ENCODE measurements at places on chromosomes 1 and 21. TPM values are rescaled to one million over a fixed set of nuclear protein-coding genes. Genes with fewer than 3 reads are reported as not detected.
A peak's percentile ranks its signal among the peaks of the same experiment; 100 is the strongest.

The LDLRAD1 gene
- not detected for total RNA-seq

The LCE3E gene
- total RNA-seq: not detected

The ACOT11 gene
- total RNA-seq: 0.99 TPM

The KRTAP27-1 gene
- not detected for total RNA-seq

The TRIM58 gene
- total RNA-seq: not detected

The VWA5B1 gene
- total RNA-seq: not detected

The CFHR4 gene
- total RNA-seq: not detected

The LIN9 gene
- total RNA-seq: 9.6 TPM

The CLCNKB gene
- not detected for total RNA-seq

The GJA8 gene
- not detected for total RNA-seq

The PLD5 gene
- total RNA-seq: not detected

The RIMKLA gene
- total RNA-seq: 3.2 TPM

DNA sequence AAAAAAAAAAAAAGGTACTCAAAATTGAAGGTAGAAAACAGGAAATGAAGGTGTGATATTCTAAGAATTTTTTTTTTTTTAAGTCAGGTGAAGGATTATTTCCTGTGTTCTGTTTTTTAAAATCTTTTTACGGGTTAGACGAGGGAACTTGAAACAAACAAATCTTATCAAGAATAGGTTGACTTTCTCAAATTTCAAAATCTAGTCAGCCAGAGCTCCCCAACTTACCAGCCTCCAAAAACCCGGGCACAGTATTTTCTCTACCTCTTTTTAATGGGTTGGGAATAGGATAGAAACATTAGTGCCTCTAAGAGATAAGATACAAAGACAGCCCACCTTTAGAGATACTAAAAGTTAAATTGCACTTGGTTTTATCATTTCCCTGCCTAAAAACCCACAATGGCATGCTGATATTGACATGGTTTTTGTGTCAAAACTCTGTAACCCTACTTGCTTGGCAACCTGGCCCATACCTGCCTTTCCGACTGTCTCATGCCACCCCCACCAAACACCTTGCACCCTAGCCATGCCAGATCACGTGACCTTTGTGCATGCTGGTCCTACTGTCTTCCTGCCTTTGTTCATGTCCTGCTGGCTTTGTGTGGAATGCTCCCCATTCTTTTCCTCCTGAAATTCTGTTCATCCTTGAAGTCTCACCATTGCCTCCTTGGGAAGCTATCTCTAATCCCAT lies 4.2 kb downstream of the RCAN3 start:
- H3K4me3 ChIP-seq: peak overlapping the region; percentile 57
- no peaks in the 10 kb centered on the region for H3K27me3 ChIP-seq
- peaks cover 67% of the 10 kb centered on the region for H3K4me1 ChIP-seq
- peaks cover 44% of the 10 kb centered on the region for H3K36me3 ChIP-seq

- no peaks in the 10 kb centered on the region for H3K36me3 ChIP-seq
- no peaks in the 10 kb centered on the region for H3K4me1 ChIP-seq
- H3K27ac ChIP-seq: no peak overlapping the region
- no peak for DNase-seq
- H3K27me3 ChIP-seq: no peaks in the 10 kb centered on the region
Observed at GRCh38 chr1:204114606-204115005, 37.2 kb downstream of the ETNK2 start.

GRCh38 chr1:156492013-156492590 lies 8.5 kb downstream of the MEF2D start:
- H3K27me3 ChIP-seq: no peaks in the 10 kb centered on the region
- DNase-seq: no peak
- H3K4me1 ChIP-seq: peaks cover 98% of the 10 kb centered on the region
- H3K36me3 ChIP-seq: peaks cover 1% of the 10 kb centered on the region

DNA sequence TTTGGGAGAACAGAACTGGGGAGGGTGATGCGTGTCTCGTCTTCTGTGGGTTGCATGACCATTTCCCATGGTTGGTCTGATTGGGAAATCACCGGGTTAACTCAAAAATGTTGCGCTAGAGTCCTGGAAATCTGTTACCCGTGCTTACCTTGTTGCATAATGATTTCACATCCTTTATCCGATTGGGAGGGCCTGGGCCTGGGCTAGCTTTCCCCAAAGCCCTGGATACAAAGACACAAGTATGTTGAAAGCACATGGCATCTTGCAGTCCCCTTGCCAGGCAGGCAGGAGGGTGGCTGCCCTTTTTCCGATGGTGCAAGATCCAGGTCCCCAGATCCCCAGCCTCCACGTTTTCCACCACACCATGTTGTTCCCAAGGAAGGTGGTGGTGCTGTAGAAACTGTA lies 582 bp downstream of the TRPM2 start:
- H3K36me3 ChIP-seq: no peaks in the 10 kb centered on the region
- peaks cover 38% of the 10 kb centered on the region for H3K4me1 ChIP-seq
- H3K27me3 ChIP-seq: peaks cover 10% of the 10 kb centered on the region
- DNase-seq: no peak

DNA sequence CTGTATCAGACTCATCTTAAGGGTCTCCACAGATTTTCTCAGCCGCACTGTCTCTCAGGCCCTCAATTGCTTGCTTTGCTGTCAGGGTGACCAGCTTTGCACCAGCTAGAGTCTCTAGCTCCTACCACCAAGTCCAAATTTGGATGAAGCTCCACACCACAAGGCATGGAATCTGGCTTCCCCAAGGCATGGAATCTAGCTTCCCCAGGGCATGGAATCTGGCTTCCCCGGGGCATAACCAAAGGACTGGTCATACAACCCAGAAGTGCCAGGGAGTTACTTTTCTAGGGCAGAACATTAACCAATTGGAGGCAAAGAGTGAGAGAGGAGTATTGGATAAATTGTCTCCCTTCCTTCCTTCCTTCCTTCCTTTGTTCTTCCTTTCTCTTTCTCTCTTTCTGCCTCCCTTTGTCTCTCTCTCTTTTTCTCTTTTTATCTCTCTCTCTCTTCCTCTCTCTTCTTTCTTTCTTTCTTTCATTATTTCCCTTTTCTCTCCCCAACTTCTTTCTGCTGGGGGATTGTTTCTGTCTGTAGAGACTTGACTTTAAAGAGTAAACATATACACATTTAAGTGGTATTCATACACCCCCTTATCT lies 76.9 kb upstream of the HAO2 start:
- H3K4me3 ChIP-seq: no peak overlapping the region
- H3K36me3 ChIP-seq: no peaks in the 10 kb centered on the region
- H3K27ac ChIP-seq: no peak overlapping the region
- DNase-seq: no peak
- peaks cover 3% of the 10 kb centered on the region for H3K27me3 ChIP-seq

DNA sequence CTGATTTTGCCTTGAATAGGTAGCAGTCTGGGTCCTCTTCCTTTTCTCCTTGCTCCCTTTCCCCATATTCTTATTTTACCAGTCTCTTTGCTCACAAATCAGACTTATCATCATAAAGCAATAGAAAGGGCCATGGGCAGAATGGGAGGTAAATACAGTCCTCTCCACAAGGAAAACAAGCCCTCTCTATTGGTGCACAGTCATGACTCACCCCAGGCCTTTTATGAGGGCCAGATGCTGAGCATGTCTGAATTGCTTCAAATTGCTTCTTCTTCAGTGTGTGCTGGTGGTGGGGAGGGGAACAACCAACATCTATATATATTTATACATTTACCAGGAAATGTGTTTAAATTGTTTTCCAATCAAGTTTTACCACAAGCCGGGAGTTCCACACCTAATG lies 75.2 kb downstream of the GFI1 start:
- H3K36me3 ChIP-seq: no peaks in the 10 kb centered on the region
- H3K4me3 ChIP-seq: no peak overlapping the region
- H3K27me3 ChIP-seq: no peaks in the 10 kb centered on the region
- DNase-seq: no peak

- peaks cover 7% of the 10 kb centered on the region for H3K27me3 ChIP-seq
- peaks cover 12% of the 10 kb centered on the region for H3K4me1 ChIP-seq
- no peak for DNase-seq
- H3K36me3 ChIP-seq: no peaks in the 10 kb centered on the region
- no peak overlapping the region for H3K27ac ChIP-seq
- no peak overlapping the region for H3K4me3 ChIP-seq
Observed at GRCh38 chr21:25371841-25372425, 235.3 kb downstream of the MRPL39 start.

GRCh38 chr1:209855623-209856022 lies 27.9 kb downstream of the UTP25 start:
- H3K4me1 ChIP-seq: no peaks in the 10 kb centered on the region
- peaks cover 18% of the 10 kb centered on the region for H3K36me3 ChIP-seq
- no peak for DNase-seq
- H3K27ac ChIP-seq: no peak overlapping the region
- H3K27me3 ChIP-seq: no peaks in the 10 kb centered on the region

- peaks cover 3% of the 10 kb centered on the region for H3K27me3 ChIP-seq
- H3K27ac ChIP-seq: no peak overlapping the region
- H3K4me1 ChIP-seq: no peaks in the 10 kb centered on the region
Observed at GRCh38 chr1:157438146-157438545, 114.2 kb downstream of the FCRL5 start.

GRCh38 chr21:26089730-26090129 lies 80.8 kb downstream of the APP start:
- peaks cover 25% of the 10 kb centered on the region for H3K36me3 ChIP-seq
- H3K4me1 ChIP-seq: peaks cover 7% of the 10 kb centered on the region
- H3K27ac ChIP-seq: no peak overlapping the region
- H3K27me3 ChIP-seq: no peaks in the 10 kb centered on the region

DNA sequence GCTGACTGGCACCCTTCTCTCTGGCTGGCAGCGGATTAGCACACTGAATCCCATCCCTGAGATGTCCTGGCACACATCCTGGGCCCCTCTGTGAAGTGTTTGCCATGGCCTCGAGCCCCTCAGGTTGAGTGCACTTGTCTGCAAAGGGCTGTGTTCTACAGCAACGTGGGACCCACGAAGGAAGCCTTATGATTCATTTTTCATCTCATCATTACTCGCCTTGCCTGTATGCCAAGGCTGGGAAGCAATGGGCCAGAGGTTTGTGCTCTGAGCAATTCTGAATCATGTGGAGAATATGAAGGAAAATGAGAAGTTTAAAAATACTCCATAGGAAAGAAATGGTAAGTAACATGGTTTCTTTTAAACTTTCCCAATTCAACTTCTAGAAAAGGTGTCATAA lies 124.8 kb upstream of the LMO4 start:
- no peaks in the 10 kb centered on the region for H3K36me3 ChIP-seq
- DNase-seq: no peak
- peaks cover 34% of the 10 kb centered on the region for H3K27me3 ChIP-seq
- no peak overlapping the region for H3K4me3 ChIP-seq
- no peak overlapping the region for H3K27ac ChIP-seq

DNA sequence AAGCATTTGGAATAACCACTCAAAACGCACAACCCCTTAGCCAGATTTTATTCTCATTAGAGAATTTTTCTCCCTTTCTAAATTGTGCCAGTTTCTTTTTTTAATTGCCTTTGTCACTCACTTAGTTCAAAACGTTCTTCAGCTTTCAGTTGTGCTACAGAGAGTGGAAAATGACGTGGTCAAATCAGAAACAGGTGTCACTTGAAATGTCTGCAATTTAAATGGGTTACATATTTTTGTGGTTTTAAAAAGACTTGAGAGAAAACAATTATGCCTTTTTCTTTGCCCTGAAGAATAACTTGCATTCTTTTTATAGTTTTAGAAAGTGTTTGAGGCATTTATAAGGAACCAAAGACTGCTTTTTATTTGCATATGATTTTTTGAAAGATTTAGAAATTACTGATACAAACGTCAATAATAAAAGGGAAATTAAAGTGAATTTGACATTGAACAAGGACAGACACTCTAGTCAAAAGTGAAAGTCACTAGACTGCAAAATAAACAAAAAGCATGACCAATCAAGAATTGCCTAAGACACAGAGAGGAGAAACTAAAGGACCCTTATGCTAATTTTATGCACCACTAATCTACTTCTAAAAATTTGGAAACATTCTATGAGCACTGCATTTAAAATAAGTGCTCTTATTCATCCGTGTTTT lies 191.0 kb downstream of the TPR start:
- no peaks in the 10 kb centered on the region for H3K36me3 ChIP-seq
- H3K4me1 ChIP-seq: peaks cover 17% of the 10 kb centered on the region
- peaks cover 6% of the 10 kb centered on the region for H3K27me3 ChIP-seq
- no peak for DNase-seq
- H3K4me3 ChIP-seq: no peak overlapping the region

DNA sequence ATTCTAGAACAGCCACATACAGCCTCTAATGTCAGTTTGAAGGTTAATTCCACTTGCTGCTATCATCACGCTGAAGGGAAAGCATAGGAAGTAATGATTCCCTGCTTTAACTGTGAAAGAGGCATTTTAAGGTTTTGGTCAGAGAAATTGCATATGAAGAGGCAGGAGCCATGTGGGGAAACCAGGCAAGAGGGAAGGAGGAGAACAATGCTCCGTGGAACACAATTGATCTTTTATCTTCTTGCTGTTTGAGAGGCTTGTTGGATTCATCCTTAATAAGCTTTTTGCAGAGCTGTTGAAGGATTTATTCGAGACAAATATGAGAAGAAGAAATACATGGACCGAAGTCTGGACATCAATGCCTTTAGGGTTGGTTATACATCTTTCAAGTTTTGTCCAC lies 35.9 kb downstream of the SMAP2 start:
- no peak overlapping the region for H3K27ac ChIP-seq
- H3K36me3 ChIP-seq: peaks cover 66% of the 10 kb centered on the region
- no peaks in the 10 kb centered on the region for H3K27me3 ChIP-seq
- peaks cover 37% of the 10 kb centered on the region for H3K4me1 ChIP-seq

GRCh38 chr1:215777370-215777925 lies 210.3 kb downstream of the KCTD3 start:
- DNase-seq: no peak
- no peaks in the 10 kb centered on the region for H3K4me1 ChIP-seq
- H3K36me3 ChIP-seq: no peaks in the 10 kb centered on the region
- no peak overlapping the region for H3K4me3 ChIP-seq

DNA sequence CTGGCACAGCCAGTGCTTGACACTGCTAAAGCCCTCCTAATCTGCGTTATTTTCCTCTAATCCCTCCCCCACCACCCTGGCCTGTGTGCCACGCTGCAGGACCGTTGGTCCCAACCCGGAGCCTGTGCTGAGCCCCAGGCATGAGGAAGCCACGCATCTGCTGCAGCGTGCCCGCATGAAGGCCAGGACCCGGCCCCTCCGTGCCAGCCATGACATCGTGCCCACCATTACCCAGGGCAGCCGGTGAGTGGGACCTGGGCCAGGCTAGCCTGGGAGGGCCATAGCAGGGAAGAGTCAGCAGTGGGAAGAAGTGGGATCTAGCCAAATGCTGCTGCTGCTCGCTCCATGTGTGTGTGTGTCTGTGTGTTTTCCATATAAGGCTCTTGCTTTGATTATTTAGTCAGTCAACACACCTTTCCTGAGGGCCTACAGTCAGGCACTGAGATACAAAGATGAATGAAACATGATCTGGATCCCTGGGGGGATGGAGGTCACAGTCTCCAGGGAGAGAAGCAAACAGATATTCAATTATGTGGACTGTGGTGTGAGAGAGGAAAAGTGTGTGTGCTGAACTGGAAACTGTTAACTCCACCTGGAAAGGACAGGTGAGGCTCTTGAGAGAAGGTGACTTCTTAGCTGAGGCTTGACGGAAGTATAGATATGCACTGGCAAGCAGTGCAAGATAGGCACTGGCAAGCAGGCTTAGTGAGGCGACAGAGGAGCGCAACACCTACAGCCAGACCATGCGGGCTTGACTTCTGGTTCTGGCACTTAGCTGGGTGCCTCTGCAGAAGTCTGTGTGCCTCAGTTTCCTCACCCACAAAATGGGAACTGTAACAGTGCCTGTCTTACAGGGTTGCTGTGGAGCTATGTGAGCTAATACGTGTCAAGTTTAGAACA lies 15.9 kb downstream of the KIAA1614 start:
- H3K36me3 ChIP-seq: no peaks in the 10 kb centered on the region
- H3K27ac ChIP-seq: no peak overlapping the region
- no peaks in the 10 kb centered on the region for H3K4me1 ChIP-seq
- H3K27me3 ChIP-seq: no peaks in the 10 kb centered on the region

GRCh38 chr1:54575605-54576290 lies 27.7 kb downstream of the ACOT11 start:
- H3K27me3 ChIP-seq: no peaks in the 10 kb centered on the region
- H3K36me3 ChIP-seq: no peaks in the 10 kb centered on the region
- H3K4me3 ChIP-seq: no peak overlapping the region
- H3K27ac ChIP-seq: no peak overlapping the region
